CD4-positive, alpha-beta T cell treated with Interleukin-21 for 1 hour (primary cell): ENCODE measurements at places on chromosomes 4 and X.

DNA sequence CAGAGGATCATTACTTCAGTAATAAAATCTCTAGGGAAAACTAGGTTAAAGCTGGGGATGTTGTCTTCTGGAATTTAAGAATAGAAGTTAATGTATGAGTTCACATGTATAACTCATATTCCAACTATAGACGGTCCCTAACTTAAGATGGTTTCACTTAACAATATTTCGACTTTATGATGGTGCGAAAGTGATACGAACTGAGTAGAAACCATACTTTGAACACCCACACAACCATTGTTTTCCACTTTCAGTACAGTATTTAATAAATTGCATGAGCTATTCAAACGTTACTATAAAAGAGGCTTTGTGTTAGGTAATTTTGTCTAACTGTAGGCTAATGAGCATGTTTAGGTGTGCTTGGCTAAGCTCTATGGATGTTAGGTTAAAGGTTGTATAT, 38.7 kb downstream of the CCSER1 start:
- DNase-seq, result no peak

- DNase-seq, result no peak
Measured at GRCh38 chr4:25914670-25915352, 791 bp downstream of the SMIM20 start.

DNA sequence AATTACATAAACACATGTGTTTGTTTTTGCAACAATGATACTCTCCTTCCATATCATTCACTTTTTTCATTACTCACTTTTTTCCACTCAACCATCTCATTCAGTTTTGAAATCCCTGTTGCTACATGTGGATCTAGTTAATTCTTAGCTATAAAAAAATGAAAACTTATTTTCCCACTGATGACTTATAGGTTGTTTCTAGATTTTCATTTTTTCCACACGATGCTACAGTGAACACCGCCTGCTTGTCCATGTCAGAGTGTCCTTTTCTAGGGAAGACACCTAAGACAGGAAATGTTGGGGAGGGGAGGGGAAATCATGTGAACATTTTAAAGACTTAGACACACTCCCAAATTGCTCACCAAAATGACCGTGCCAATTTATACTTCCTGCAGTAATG, 70.2 kb downstream of the SUPT20HL2 start:
- no peak for DNase-seq

GRCh38 chr4:54913751-54914526, 211.5 kb downstream of the KDR start:
- no peak for DNase-seq

DNA sequence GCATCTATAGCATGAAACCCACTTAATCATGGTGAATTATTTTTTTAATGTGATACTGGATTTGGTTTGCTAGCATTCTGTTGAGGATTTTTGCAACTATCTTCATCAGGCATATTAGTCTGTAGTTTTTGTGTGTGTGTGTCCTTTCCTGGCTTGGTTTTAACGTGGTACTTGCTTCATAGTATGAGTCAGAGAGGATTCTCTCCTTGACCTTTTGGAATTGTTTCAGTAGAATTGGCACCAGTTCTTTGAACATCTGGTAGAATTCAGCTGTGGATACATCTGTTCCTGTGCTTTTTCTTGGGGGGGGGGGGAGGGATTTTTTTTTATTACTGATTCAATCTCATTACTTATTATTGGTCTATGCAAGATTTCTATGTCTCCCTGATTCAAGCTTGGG, 232.0 kb upstream of the KLF8 start:
- no peak for DNase-seq

DNA sequence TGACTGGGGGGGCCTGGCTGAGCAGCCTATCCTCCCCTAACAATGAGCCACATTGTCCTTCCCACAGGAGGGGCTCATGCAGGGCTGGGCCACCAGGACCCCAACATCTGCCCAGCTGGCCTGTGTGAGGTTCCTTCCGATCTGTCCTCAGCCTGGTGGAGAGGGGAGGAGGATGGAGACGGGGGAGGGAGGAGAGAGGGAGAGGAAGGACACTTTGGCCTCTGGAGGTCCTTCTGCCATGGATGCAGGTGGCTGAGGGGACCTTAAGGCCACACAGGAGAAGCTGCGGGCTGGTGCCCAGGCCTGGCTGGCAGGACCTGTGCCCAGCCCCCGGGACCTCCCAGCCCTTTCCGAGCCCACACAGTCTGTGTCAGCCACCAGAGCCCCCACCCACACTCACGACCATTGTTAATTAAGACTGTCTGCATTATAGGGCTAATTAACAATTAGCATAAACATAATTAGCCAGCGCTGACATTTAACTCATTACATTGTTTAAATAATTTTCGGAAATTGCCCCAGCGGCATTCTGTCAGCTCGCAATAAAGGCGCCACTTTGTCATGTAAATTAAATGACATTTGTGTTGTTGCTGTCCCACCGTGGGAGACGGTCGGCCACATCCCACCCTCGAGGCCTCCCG, 53.0 kb upstream of the NKX1-1 start:
- DNase-seq, result no peak

DNA sequence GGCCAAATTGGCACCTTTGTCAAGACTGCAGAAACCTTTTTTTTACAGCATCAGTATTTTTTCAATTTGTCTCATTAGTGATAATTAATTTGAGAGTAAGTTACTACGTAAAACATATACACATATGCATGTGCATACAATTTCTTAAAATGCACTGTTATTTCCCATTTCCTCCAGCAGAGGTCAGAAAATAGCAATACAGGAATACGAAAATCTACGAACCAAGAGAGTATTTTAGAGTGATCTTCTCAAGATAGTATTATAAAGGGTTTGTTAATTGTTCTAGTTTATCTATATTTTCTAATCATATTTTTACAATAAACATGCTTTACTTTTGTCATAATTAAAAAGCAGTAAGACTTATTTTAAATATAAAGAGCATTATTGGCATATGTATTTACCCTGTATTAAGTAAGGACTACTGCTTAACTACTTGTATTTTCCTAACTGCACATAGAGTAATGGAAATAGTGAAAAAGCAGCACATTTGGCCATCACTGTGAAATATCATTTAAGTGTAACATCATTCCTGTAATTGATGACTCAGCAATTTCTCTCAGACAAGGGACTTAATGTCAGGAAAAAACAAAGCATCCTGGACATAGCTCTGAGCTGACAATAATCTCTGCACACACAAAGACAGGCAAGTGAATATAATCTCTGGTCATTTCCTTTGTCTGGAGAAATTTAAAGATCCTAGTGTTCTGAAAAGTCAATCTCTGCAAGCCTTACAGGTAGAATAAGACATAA, 45.6 kb downstream of the MAOB start:
- DNase-seq, result peak; percentile 27

DNA sequence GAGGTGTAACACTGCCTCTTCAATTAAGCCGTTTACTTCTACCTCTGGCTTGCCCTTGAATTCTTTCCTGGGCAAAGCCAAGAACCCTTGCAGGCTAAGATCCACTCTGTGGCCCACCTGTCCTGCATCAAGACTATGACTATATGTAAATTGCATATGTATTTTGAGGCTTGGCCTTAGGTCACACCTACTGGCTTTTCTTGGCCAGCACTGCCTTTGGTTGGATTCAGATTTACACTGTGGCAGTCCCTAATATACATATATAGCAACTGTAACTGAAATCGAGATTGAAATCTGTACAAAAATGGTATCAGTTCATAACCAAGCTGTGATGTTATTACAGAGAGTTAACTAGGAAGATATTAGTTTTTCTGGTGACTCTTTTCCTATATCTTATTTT, 151.5 kb downstream of the CFAP47 start:
- DNase-seq, result no peak

GRCh38 chr4:179352221-179352620, 1910.0 kb upstream of the AGA start:
- DNase-seq, result no peak

DNA sequence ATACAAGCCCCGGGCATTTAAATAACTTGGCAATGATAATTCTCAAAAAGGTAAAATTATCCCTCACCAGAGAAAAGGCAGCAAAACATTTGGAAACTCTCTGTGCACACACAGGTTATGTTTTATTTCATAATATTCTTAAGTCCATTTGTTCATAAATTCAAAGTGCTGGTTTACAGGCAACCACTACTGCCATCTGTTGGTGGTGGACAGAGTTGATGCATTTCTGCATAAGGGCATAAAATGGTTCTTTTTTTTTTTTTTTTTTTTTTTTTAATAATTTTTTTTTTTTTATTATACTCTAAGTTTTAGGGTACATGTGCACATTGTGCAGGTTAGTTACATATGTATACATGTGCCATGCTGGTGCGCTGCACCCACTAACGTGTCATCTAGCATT, 31.5 kb upstream of the IL21 start:
- peak; percentile 63 for DNase-seq

GRCh38 chr4:1238676-1239000, 10.3 kb downstream of the CTBP1 start:
- no peak for DNase-seq

GRCh38 chrX:10939424-10939823, 171.7 kb upstream of the HCCS start:
- no peak for DNase-seq

GRCh38 chrX:10198254-10198653, 41.5 kb downstream of the CLCN4 start:
- DNase-seq, result no peak

DNA sequence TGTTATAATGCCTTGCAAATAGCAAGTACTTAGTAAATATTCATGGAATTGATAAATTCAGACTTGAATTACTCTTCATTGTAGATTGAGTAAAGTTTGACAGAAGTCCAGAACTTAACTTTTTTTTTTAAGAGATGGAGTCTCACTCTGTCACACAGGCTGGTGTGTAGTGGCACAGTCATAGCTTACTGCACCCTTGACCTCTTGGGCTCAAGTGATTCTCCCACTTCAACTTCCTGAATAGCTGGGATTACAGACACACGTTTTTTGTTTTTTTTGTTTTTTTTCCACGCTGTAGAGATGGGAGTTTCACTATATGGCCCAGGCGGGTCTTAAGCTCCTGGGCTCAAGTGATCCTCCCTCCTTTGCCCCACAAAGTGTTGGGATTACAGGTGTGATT, 32.1 kb downstream of the UBE2K start:
- no peak for DNase-seq

- peak; percentile 40 for DNase-seq
Measured at GRCh38 chrX:129613596-129613995, 41.2 kb downstream of the APLN start.

DNA sequence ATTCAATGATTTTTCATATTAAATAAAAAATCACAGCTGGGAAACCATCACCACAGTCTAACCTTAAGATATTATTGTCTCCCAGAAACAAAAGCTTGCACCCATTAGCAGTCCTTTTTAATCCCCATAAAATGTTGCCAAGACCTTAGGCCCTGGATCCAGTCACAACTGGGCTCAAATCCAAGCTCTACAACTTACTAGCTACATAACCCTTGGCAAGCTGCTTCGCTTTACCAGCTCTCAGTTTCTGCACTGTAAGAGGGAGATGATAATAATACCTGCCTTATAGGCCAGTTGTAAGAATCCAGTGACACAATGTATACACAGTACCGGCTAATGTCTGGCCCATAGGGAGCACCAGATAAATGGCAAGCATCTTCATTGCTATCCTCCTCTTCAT, 400.9 kb upstream of the FGF13 start:
- DNase-seq, result no peak
